ENCODE measurements at places on chromosomes 5 and 9. TPM values are rescaled to one million over a fixed set of nuclear protein-coding genes. Genes with fewer than 3 reads are reported as not detected.

LTC4S gene
- total RNA-seq = 6.3 TPM

PCA3 gene
- total RNA-seq = not detected

FOXE1 gene
- 0.09 TPM for total RNA-seq

- no peaks in the 10 kb centered on the region for H3K4me1 ChIP-seq
- peaks cover 12% of the 10 kb centered on the region for H3K27me3 ChIP-seq
- DNase-seq = no peak
Observed at GRCh38 chr5:111697215-111697614, 59.8 kb downstream of the NREP start.

- H3K4me3 ChIP-seq = no peak overlapping the region
- H3K36me3 ChIP-seq = peaks cover 6% of the 10 kb centered on the region
- no peak overlapping the region for H3K27ac ChIP-seq
- H3K27me3 ChIP-seq = no peaks in the 10 kb centered on the region
- no peaks in the 10 kb centered on the region for H3K4me1 ChIP-seq
- DNase-seq = no peak
Observed at GRCh38 chr5:54146916-54147315, 163.5 kb downstream of the ARL15 start.
